Stimulated activated CD4-positive, alpha-beta T cell treated with anti-CD3 and anti-CD28 coated beads, Interleukin-1b, Interleukin-23, amount 100 ng/mL, for 1 hour (primary cell): ENCODE measurements at places on chromosomes 5 and 9.

GRCh38 chr5:145661737-145662485 lies 173.2 kb downstream of the PRELID2 start:
- DNase-seq: no peak

- DNase-seq: no peak
Observed at GRCh38 chr5:132115375-132115774, 41.8 kb downstream of the CSF2 start.

- no peak for DNase-seq
Observed at GRCh38 chr5:81895307-81895706, 76.5 kb upstream of the ATG10 start.

DNA sequence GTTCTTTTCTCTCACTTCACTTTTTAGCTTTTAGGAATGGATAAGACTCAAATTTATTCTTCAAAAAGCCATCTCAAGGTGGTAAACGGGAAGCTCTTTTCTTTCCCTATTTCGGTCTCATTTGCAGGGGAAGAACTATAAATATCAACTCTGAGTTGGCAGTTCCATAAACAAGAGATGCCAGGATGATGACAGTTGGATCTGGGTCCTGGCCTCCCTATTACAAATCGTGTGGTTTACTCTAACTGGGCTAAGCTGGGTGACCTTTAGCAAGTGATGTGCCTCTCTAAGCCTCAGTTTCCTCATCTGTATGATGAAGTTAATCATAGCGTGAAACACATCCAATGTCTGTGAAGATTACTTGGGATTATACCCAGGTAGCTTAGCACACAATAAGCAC lies 44.2 kb downstream of the TLE4 start:
- DNase-seq: no peak

- no peak for DNase-seq
Observed at GRCh38 chr5:2453781-2454180, 297.7 kb downstream of the IRX2 start.

- DNase-seq: no peak
Observed at GRCh38 chr5:78803353-78803752, 154.8 kb upstream of the LHFPL2 start.

DNA sequence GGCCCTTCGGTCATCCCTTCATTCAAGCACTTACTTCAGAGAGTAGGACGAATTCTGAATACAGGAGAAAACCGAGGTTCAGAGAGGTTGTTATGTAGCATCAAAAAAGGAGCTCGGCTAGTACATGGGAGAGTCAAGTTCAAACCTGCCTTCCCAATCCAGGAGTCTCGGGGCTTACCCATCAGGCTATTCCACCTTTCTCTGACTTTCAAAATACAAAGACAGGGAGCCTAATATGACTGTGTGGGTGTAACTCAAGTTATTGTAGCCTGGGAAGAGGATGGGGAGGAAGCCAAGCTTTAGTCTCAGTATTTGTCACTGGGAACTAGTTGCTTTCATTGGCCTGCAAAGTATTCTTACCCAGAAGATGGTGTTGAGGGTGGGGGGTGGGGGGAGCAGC lies 274.8 kb upstream of the PANK3 start:
- DNase-seq: no peak

- DNase-seq: no peak
Observed at GRCh38 chr5:169196059-169196458, 104.9 kb downstream of the SLIT3 start.

DNA sequence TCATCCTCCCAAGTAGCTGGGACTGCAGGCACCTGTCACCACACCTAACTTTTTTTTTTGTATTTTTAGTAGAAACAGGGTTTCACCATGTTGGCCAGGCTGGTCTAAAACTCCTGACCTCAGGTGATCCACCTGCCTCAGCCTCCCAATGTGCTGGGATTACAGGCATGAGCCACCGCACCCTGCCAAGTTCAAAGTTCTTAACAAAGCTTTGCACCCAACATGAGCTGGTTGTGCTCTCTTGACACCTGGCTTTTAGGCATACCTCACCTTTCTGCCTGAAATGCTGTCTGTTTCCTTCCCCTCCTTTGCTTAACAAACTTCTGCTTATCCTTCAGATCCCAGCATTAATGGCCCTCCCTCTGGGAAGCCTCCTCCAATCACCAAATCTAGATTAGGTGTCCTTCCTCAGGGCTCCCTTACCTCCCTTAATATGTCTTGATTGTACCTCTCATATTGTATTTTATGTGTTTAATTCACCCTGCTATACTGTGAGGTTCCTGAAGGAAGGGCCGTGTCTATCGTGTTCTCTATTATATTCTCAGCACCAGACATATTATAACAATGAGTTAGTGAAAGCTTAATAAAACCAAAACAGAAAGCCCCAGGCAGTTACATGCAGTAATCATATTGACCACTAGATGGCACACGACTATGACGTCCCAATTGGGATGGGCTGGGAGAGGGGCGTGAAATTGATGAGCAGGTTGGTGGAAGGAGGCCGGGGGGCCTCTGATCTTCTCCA lies 62.9 kb upstream of the PPARGC1B start:
- no peak for DNase-seq

GRCh38 chr5:113433862-113434612 lies 752 bp downstream of the TSSK1B start:
- no peak for DNase-seq

- DNase-seq: no peak
Observed at GRCh38 chr5:137075163-137075970, 423.8 kb downstream of the SPOCK1 start.

GRCh38 chr9:106862110-106862820 lies 701 bp upstream of the ZNF462 start:
- DNase-seq: no peak

GRCh38 chr9:134346151-134346550 lies 19.9 kb downstream of the RXRA start:
- no peak for DNase-seq

DNA sequence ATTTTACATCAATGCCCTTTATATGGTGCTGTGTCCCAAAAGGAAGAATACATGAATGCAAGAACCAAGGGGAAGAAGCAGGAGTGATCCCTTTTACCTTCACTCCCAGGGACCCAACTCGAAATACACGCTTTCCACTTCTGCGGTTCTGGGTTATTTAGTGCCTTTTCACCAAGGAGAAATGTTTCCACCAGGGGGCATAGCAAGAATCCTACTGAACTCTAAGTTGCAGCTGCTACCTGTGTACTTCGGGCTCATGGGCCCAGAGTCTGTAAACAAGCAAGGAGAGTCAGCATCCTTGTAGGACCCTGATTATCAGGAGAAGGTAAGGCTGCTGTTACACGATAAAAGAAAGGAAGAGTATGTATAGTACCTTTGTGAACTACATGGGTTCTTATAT lies 45.7 kb downstream of the DPYSL3 start:
- DNase-seq: no peak

- DNase-seq: no peak
Observed at GRCh38 chr5:34062419-34062818, 19.4 kb upstream of the C1QTNF3 start.

DNA sequence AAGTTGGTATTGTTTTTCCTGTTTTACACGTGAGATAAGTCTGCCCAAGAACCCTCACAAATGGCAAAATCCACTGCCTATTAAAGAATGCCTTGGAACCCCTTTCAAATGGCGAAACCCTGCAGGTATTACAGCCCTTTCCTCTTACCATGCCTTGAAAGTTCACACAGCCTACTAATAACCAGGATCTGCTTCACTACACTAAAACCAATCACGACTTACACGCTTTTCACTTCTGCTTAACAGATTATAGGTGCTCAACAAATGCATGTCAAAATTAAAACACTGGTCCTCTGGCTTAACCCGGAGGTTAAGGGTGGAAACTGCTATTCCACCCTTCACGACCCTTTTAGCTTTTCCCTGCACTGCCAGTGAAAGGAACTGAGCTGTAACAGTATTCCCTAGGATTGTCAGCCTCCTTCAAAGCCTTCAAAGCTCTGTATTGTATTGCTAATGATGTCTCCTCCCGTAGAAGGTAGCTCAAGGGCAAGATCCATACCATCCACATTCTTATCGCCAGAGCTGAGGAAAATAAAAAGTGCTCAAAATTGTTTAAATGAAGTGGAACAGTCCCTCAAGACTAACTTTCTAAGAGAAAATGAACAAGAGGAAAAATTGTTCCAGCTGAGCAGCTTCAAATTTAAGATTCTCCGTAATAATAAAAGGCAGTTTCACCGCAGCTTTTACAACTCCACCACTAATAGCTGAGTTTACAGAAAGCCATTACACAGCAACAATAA lies 997 bp downstream of the AUH start:
- DNase-seq: no peak

DNA sequence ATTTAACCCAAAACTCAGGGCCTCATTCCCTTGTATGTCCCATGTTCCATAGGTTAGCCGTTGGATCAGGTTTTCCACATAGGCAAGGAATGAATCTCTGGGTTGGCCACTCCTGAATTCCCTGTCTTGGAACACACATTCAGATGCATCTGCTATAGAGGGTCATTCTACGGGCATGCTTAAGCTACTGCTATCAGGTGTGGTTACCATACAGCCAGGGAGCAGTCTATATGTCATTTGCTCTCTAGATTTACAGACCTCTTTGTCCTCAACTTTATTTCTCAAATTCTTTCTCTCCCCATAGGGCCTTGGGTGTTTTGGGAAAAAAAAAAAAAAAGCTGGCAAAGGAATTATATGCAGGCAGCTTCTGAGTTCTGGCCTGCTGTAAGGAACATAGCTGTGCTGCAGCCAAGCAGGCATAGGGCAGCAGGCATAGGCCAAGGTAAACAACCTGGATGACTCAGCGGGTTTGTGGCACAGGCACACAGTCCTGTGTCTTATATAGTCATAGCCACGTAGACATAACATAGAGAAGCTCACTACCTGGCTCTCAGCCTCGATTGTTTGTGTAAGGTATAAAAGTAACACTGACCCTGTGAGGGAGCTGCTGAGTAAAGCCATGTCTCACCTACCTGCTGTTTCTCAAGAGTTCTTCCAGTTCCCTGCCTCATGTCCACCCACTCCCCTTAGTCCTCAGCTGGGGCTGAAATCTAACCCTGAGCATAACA lies 141.5 kb downstream of the OSTF1 start:
- DNase-seq: no peak

GRCh38 chr5:62331921-62332320 lies 25.9 kb downstream of the KIF2A start:
- no peak for DNase-seq

- DNase-seq: no peak
Observed at GRCh38 chr5:92460505-92460904, 1077.4 kb upstream of the ARRDC3 start.

- DNase-seq: no peak
Observed at GRCh38 chr5:159539678-159540077, 209.4 kb upstream of the IL12B start.

DNA sequence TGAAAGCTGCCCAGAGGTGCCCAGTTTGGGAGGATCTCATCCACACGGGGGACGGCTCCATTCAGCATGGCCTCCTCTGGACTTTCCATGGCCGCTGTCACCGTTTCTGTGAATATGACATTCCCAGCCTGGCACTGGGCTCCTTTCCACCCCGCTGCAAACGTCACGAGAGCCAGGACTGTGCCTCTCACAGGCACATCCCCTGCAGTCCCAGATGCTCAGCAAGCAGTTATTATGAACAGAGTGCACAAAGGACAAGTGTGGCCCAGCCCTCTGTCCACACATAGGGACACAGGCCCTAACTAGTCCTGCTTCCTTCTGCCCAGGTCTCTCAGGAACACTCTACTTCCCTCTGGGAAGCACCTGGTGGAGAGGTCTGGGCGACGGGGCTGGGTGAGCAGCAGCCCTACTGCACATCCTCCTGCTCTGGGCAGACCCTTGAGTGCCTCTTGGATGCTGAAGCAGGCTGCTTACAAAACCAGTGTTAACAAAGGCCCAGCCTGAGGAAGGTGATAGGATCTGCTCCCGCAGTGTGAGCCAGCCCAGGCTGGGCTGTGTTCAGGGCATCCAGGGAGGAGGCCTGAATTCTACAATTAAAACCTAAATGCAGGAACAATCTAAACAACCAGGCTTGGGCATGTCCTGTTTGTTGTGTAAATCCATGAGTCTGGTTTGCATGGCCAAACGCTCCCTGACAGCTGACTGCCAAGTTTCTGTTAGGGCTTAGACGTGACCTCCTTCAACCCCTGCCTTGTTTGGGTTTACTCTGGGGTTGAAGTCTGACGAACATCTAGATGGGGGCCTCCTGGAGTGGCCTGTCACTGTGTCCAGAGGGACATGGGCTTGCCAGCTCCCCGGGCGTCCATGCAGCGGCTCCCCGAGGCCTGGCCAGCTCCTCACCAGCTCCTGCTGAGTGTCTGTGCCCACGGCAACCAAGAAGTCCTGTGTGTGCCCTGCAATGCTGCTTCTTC lies 269.8 kb downstream of the GADD45G start:
- no peak for DNase-seq

DNA sequence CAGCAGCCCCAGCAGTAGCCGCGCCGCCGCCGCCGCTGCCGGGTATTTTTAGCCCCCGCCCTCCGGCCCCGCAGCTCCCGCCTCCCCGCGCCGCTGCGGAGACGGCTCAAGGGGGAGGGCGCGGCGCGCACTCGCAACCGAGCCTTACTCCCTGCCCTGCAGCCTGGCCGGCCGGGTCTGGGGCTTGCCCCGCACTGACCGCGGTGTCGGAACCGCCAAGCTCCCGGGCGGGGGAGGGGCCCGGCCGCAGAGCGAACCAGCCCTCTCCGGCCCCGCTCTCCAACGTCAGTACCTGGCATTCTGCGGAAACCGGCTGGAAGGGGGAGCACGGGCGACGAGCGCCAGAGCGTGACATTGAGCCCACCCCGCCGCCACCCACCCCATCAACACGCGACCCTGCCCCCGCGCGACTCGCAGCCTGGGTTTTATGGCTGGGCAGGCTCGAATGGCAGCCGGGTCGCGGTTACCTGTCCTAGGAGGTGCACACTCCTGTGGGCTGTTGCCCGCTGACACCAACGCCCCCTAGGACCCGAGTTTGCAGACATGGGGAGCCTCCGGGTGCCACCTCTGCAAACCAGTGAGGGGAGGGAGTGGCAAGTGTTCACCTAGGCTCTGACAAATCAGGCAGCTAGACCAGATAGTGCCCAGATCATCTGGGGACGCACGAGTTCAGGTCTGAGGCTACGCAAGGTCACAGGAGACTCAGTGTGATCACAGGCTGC lies at the start of gene ACSL6:
TSS of gene ACSL6 (minus strand) at position 37 of the 722 bp plus-strand sequence. CDS start 105 bp downstream, outside the sequence.
- no peak for DNase-seq

- no peak for DNase-seq
Observed at GRCh38 chr5:7884491-7885267, 15.7 kb downstream of the MTRR start.

- DNase-seq: no peak
Observed at GRCh38 chr5:114412510-114413171, 50.8 kb downstream of the KCNN2 start.

- DNase-seq: no peak
Observed at GRCh38 chr9:131809941-131810344, 70.1 kb upstream of the RAPGEF1 start.
